ENCODE measurements at places on chromosomes 11 and 22. TPM values are rescaled to one million over a fixed set of nuclear protein-coding genes. Genes with fewer than 3 reads are reported as not detected.

FAM227A gene
- 12.4 TPM for polyA plus RNA-seq

DNA sequence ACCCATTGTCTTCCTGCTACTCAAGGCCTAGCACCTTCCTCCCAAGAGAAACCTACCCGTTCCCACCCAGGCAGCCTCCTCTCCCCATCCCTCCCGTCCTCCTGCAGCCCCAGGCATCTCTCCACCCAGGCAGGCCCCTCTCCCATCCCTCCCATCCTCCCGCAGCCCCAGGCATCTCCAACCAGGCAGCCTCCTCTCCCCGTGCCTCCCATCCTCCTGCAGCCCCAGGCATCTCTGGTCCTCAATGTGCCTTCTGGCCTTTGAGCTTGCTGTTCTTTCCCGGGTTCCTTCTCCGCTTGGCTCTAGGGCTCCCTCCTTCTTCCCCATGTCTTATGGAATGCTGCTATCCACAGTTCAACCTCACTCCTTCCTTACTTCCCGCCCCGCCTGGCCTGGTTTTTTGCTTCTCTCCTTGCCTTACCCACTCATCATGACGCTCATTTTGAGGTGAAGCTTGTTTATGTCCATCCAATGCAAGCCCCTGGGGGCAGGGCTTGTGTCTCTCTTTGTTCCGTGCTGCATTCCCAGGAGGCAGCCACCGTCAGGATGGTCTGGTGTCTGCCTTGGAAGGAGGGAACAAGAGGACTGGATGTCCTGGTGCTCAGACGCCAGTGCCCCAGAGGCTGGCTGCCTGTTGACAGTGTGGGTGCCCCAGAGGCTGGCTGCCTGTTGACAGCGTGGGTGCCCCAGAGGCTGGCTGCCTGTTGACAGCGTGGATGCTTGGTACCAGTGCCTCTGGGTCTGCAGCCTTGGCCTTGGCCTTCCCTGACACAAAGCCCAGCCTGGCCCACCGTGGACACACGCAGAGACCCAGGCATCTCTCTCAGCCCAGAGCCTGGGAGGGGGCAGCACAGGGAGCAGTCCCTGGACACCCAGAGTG is 815.7 kb downstream of the BRD1 start:
- no peak for DNase-seq

NLRP14 gene
- 0.77 TPM for polyA plus RNA-seq

PCSK7 gene
- polyA plus RNA-seq, result 33.6 TPM

CSF2RB gene
- 2.4 TPM for polyA plus RNA-seq

DNA sequence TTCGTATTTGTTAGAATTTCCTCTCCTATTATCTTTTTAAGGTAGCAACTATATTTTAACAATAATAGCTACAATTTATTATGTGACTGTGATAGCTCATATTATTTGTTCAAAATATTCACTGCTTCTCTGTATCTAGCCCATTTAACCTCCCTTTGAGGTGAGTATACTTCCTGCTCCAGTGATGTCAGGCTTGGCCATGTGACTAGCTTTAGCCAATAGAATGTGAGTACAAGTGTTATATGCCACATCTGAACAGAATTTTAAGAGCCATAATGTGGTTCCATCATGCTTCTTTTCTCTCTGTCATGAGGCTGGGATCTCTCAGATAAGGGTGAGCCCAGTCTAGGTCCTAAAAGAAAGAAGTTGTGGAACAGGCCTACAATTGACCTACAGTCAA is 217.6 kb downstream of the TTC28 start:
- no peak for DNase-seq

DNA sequence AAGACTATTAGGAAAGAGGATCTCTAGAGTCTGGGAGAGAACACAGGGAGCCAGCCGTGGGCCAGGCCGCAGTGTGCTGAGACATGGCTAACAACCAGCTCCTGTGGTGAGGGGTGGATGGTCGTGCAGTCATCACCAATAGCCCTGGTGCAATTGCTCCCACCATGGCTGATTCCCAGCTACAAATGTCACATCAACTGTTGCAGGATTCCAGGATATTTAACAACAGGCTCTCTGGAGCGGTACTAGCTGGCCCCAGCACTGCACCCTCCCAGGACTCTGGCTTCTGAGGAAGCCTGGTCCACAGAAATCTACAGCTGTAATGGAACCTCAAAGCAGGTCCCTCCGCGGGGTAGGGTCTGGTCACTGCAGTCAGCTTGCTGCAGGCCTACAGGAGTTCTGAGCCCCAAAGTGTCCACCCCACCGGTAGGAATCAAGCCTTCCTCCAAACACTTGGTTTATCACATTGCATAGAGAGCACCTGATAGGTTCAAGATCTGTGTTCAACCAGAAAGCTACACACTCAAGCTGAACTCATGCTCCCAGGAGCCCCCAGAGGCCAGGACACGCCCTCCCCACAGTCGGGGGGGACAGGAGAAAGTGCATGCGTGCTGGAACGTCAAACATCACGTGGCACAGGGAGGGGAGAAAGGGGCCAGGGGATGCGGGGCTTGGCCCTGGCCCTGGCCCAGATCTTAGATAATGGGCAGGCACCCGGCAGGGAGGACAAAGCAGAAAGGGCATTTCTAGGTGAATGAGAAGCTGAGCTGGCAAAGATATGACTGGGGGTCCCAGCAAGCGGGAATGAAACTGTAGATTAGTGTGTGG is 609.0 kb downstream of the TBC1D22A start:
- no peak for DNase-seq

- DNase-seq, result no peak
Measured at GRCh38 chr11:66126064-66126463, 56.0 kb downstream of the PACS1 start.

CD3G gene
- 0.20 TPM for polyA plus RNA-seq

CNGA4 gene
- polyA plus RNA-seq, result 0.82 TPM

P2RY2 gene
- polyA plus RNA-seq, result 0.93 TPM

C11orf86 gene
- polyA plus RNA-seq, result not detected

TRPC6 gene
- 7.9 TPM for polyA plus RNA-seq

GGTLC2 gene
- not detected for polyA plus RNA-seq

DNA sequence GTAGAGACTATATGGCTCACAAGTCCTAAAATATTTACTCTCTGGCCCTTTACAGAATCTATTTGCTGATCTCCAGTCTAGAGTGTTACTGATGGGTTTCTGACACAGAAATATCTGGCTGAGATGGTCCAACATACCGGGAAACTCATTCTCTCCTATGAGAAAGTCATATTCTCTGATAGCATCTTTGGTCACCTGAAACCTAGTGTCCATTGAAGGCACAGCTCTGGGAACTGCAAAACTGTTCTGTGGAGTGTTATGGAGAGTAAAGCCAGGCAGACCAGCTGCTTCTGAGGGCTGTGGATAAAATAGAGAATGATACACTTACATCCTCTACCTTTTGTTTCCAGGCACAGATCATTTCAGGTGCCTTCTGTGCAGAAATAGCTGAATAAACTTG is 2.5 kb upstream of the C11orf24 start:
- DNase-seq, result no peak

GRCh38 chr11:80414181-80415165 is 973.6 kb upstream of the TENM4 start:
- DNase-seq, result no peak

DNA sequence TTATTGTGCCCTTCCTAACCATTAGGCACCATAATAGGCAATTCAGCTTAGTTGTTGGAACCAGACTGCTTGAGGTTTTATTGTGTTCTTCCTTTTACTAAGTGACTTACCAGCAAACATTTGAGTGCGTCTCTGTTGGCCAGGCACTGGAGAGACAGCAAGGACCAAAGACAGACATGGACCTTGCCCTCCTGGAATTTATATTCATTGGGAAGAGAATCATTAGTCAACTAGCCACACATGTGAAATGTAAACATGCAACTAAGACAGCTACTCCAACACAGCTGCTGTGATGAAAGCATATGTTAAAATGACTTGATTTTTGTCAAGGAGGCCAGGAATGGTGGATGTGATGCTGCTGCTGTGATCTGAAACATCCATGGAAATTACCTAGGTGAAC is 106.4 kb downstream of the TRAF6 start:
- no peak for DNase-seq

DNA sequence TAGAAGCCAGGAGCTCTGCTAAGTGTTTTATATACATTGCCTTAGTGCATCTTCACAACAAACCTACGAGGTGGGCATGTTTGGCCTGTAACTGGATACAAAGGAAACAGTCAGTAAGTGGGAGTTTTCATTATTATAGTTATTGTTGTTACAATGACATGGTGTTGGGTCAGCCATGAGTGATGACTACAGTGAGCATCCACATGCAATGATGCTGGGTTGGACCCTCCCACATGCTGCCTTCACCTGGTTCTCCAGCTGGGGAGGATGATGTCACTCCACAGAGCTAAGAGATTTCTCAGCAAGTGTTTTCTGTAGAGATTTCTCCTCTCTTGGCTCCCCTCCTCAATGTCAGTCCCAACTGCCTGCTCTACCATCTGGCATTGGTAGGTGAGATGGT is 59.3 kb downstream of the EHF start:
- no peak for DNase-seq

TNNI2 gene
- 6.6 TPM for polyA plus RNA-seq

- DNase-seq, result no peak
Measured at GRCh38 chr11:85751724-85752123, 59.2 kb downstream of the SYTL2 start.

CWF19L2 gene
- polyA plus RNA-seq, result 21.7 TPM

- DNase-seq, result no peak
Measured at GRCh38 chr11:86783661-86784060, 16.7 kb upstream of the PRSS23 start.

DNA sequence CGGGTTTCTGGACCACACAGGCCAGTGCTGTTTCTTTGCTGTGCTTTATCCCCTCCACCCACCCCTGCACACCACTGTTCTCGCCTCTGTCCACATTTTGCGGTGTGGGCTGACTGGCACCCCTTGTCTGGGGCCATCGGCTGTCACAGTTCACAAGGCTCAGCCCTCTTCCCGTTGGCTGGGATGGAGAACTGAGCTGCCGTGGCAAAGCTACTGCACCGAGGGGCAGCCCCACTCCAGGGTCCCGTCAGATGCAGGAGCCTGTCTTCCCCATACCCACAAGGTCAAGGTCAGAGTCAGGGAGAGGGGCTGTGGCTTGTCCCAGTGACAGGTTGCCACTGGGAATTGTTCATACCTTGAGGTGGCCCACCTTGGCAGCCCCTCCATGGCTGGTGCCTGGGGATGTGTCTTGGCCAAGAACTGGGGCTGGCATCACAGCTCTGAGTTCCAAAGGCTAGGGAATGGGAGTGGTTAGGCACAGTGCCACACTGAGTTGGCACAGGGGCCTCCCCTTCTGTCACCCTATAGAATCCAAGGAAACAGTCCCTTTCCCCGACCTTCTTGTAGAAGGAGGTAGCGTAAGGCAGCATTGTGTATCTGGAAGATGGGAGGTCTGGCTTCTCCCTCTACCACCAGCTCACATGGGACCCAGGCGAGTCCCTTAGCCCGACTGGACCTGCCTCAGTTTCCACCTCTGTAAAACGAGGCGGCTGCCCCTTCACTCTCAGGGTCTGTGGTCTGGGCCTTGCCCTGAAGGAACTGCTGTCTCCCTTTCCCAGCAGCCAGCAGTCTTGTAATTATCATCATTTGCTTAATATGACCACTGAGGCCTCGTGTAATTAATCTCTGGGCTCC is 3.4 kb downstream of the GRK2 start:
- DNase-seq, result no peak

DNA sequence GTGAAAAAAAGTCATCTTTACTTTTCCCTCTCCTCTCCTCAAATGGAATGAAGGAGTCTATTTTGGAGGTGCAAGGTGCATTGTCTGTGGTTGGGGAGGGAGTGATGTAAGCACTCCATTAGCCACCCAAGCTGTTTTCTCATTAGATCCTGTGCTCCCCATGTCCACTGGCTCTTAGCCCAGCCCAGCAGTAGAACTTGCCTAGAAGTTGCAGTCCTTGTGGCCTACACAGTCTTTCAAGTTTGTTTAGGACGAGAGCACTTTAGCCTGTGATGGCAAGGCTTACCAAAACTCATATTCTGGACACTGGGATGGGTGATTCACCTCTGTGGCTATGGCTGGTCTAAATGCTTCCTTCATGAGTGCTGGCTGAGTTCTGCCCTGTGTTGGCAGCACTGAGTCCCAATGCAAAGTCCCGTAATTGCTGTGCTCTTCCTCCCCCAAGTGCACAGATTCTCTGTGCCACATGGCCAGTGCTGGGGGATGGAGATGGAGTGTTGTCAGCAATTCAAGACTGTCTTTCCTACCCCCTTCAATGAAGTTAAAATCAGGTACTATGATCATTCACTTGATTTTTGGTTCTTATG is 15.8 kb downstream of the SLC22A25 start:
- DNase-seq, result no peak

- no peak for DNase-seq
Measured at GRCh38 chr11:18714443-18714780, 11.6 kb downstream of the IGSF22 start.

Measured in renal pelvis (tissue), 12 donors.